ENCODE measurements at places on chromosomes 13 and 19.

- DNase-seq: no peak
Observed at GRCh38 chr13:99926014-99926731, 45.4 kb downstream of the ZIC5 start.

DNA sequence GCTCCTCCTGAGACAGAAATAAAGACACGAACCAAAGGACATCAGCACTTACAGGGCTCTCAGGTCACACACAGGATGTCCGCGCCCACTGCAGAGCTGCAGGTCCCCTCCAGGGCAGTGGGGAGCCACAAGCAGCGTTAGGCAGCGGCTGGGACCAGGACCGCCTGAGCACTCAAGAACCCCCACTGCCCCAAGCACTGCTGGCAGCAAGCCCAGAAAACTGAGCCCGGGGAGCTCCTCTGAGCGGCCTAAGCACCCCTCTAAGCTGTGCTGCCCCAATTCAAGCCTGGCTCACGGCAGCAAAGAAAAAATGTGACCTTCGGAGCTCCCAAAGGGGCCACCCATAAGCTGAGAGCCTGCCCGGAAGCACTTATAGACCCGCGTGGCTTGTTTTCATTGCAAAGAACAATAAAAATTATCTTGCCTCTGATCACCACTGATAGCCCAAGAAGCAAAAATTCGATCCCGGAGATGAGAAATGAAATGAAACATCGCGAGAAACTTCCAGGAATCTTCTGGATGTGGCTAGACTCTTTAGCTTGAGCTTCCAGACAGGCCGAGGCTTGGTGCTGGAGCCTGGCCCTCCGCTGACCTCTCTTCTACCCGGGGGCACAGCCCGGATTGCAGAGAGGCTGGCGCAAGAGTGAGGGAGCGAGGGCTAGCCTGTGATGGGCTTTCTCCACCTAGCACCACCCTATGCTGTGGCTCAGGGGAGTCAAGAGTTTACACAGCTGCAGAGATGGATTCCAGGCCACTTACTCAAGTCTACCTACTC is 6.3 kb downstream of the DPP9 start:
- no peak for DNase-seq

DNA sequence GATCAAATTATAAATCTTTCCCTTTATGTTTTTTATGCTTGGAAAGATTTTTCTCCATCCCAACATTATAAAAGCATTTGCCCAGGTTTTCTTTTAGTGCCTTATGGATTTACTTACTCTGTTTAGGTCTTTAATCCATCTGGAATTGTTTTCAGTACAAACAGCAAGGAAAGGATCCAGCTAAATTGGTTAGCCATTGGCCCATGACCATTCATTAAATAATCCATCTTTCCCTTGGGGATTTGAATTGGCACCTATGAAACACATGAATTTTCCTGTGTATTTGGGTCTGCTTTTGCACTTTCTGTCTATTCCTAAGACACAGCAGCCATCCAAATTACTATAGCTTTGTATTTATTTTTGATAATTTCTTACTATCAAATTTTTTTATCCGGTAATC is 28.8 kb upstream of the SHKBP1 start:
- no peak for DNase-seq

- peak; percentile 65 for DNase-seq
Observed at GRCh38 chr19:33771384-33772101, 25.1 kb upstream of the KCTD15 start.

DNA sequence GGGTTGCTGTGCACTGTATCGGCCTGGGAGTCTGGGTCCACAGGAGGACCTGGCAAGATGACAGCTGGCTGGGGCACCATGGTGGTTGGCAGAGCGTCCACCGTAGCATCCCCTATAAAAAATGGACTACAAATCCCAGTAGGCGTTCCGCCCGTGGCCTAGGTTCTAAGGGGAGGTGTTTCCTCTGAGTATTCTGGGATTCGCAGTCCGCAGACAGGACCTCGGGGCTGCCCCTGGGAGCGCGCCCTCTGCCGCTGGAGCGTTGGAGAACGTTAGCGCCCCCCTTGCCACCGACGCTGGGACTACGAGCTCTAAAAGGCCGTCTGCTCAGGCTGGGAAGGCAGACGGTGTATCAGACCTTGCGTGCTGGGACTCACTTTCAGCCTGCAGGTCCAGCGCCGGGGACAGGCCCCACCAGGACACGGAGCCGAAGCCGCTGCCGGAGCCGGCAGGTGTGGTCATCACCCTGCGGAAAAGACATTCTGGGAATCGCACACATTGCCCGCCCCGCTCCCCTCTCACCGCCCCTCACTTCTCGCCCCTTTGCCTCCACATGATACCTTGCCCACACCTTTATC is 372 bp downstream of the DNAAF3 start:
- peak; percentile 59 for DNase-seq

GRCh38 chr13:94362411-94362909 is 117.0 kb downstream of the DCT start:
- peak; percentile 47 for DNase-seq

GRCh38 chr13:108332791-108333190 is 63.3 kb downstream of the TNFSF13B start:
- DNase-seq: no peak

- no peak for DNase-seq
Observed at GRCh38 chr19:15293781-15294491, 38.4 kb downstream of the BRD4 start.

DNA sequence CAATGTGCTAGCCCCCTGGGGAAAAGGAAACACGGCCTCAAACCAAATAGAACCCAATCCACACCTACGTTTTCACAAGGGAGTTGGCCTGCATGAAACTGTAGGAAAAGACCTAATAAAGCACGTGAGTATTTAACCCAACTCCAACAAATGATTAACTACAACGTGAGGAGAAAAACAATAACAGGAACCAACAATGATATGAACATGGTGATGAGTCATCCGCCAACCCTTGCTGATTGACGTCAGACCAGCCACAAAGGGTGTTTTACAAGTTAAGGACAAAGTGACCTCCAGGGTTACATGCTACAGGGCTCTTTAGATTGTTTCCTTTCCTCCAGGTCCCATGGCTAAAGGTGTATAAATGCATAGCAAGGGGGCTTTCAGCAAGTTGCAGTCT is 460.5 kb downstream of the COG6 start:
- DNase-seq: no peak

GRCh38 chr13:81048026-81048461 is 707.1 kb upstream of the SPRY2 start:
- DNase-seq: no peak

DNA sequence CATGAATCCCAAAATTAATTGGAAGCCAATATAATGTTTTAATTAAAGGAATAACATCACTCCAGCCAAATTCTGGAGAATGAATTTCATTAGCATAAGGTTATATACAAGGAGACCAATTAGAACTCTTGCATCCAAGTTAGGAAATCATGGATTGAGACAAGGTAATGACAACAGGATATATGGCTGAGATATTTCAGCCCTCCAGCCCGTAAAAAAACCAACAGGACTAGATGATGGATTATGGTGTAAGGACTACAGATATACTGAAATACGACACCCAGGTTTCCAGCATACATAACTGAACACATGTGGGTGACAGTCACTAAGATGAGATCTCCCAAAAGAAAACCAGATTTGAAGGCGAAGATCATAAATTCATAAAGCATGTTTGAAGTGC is 56.5 kb downstream of the TSC22D1 start:
- DNase-seq: no peak

- DNase-seq: no peak
Observed at GRCh38 chr13:99190147-99190985, 10.3 kb upstream of the UBAC2 start.

DNA sequence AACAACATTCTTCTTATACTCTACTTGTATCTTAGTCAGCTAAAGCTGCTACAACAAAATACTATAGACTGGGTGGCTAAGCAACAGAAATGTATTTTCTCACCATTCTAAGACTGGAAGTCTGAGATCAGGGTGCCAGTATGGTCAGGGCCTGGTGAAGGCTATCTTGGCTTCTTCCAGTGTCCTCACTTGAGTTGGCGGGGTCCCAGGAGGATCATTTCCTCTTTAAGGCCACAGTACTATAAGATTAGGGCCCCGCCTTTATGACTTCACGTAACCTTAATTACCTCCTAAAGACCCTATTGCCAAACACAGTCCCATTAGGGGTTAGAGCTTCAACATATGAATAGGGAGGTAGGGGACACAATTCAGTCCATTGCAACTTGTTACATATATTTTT is 30.7 kb upstream of the DOCK9 start:
- no peak for DNase-seq

GRCh38 chr13:114072421-114072820 is 60.0 kb downstream of the RASA3 start:
- DNase-seq: no peak

DNA sequence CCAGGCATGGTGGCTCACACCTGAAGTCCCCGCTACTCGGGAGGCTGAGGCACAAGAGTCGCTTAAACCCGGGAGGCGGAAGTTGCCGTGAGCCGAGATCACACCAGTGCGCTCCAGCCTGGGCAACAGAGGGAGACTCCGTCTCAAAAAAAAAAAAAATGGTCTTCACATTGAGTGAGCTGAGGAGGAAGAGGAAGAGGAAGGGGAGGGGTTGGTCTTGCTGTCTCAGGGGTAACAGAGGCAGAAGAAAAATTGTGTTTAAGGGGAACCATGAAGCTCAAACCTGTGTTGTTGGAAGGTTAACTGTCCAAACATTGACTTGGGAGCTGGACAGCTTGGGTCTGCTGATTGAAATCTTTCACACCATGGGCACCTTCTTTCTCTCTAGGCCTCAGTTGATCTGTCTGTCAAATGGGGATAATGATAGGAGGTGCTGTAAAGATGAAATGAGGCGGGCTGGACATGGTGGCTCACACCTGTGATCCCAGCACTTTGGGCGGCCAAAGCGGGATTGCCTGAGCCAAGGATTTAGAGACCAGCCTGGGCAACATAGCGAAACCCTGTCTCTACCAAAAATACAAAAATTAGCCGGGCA is 9.8 kb upstream of the SLC44A2 start:
- DNase-seq: no peak

- DNase-seq: no peak
Observed at GRCh38 chr13:30846311-30846710, 59.8 kb upstream of the MEDAG start.

GRCh38 chr13:29961036-29961670 is 110.7 kb upstream of the UBL3 start:
- DNase-seq: no peak

- peak; percentile 44 for DNase-seq
Observed at GRCh38 chr19:38551450-38551813, 66.3 kb downstream of the MAP4K1 start.

DNA sequence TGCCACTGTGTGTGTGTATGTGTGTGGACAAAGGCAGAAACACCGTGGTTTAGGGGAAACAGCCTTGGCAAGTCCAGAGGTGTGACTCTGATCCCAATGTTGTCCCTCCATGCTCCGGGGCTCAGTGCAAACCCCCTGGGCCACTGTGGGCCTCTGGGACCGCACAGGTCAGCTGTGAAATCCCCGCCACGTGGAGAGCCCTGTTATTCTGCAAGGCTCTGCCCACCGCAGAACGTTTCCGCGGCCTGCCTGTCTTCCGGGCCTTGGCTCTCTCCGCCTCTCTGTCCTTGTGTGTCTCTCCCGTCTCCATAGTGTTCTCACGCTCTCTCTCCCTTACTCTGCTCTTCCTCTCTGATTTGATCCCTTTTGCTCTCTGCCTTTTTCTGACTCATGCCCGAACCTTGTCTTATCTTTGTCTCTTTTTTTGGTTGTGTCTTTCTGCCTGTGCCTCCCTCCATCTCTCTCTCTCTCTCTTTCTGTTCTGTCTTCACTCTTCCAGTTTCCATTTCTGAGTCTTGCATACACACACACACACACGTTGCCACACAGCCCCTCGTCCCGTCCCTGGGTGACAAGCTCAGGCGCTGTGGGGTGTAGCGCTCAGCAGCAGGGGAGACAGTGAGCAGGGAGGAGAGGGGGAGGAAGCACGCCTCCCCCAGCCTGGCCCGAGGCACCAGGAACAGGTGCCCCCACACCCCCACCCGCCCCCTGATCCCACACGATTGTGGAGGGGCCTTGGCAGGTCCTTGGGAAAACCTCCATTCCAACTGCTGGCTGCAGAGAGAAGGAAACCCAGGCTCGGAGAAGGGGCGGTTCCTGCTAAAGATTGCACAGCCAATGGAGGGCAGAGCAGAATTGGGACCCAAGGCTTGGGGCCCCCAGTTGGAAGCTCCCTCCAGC is 3.0 kb downstream of the TTYH1 start:
- DNase-seq: no peak

- DNase-seq: no peak
Observed at GRCh38 chr13:20436505-20436904, 89.2 kb downstream of the CRYL1 start.

DNA sequence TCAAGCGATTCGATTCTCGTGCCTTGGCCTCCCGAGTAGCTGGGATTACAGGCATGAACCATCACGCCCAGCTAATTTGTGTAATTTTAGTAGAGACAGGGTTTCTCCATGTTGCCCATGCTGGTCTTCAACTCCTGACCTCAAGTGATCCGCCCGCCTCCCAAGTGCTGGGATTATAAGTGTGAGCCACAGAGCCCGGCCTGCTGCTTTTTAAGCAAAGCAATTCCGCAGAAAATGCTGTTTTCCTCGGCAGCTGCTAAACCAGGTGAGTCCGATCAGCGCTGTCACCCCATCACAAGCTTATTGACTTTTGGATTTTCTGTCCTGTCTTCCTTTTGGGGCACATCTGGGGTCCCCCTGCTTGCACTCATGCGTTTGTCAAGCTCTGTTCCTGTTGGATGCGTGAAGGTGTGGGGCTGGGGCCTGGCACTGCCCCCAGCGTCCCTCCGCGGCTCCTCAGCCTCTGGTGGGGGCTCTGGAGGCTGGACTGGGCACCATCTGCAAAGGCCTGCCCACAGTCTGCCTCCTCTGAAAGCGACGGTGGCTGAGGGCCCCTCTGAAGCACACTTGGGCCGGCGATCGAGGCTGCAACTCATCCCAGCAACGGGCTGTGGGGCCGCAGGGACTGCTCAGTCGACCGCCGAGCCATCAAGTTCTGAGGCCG is 25.7 kb downstream of the CEBPG start:
- no peak for DNase-seq

- no peak for DNase-seq
Observed at GRCh38 chr19:52748336-52748950, 13.6 kb upstream of the ZNF611 start.

- peak; percentile 25 for DNase-seq
Observed at GRCh38 chr13:113152984-113153809, 5.3 kb upstream of the PROZ start.

DNA sequence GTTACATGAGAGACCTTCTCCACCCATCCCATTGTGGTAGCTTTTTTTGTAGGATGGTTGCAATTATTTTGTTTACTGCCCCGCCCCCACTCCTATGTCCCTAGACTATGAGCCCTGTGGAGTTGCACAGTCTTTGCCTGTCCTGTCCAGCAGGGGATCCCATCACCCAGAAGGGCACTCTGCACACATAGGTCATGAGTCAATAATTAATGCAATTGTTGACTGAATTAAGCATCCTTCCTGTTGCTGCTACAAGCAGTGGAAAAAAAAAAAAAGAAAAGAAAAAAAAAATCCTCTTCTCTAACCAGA is 14.2 kb downstream of the C19orf81 start:
- DNase-seq: no peak

DNA sequence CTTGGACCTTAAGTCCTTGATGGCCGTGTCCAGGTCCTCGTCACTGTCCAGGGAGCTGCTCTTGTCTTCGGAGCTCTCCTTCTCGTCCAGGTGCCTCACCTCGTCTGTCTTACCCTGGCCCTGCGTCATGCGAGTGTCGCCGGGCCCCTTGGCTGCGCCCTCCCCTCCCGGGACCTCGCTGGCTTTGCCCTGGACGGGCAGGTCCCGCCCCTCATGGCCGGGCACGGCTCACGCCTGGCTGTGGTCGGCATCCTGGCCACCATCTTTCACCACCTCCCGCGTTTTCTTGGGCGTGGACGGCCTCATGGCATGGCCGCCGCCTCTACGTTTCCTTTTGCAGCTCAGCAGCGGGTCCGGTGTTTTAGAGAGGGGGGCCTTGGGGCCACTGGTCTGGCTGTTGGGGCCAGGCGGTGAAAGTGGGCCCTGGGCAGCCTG is 14.8 kb downstream of the RB1 start:
- no peak for DNase-seq
